Posterior cingulate gyrus (tissue), 11 donors: ENCODE measurements at places on chromosomes 13 and 19.
A peak's percentile ranks its signal among the peaks of the same experiment; 100 is the strongest.

DNA sequence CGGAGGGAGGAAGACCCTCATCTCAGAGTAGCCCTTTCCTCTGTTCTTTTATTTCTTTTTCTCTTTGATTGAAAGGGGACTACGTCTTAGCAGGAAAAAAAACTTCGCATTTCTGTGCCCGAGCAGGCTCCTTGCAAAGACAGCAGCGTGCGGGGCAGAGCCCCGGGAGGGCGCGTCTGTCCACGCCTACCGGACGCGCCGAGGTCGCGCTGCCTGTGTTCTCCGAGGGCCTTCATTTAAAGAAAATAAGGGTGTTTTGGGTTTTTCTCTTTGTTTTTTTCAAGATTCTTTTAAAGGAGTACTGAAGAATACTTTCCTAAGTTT lies 29.2 kb downstream of the CERS1 start:
- DNase-seq: no peak

DNA sequence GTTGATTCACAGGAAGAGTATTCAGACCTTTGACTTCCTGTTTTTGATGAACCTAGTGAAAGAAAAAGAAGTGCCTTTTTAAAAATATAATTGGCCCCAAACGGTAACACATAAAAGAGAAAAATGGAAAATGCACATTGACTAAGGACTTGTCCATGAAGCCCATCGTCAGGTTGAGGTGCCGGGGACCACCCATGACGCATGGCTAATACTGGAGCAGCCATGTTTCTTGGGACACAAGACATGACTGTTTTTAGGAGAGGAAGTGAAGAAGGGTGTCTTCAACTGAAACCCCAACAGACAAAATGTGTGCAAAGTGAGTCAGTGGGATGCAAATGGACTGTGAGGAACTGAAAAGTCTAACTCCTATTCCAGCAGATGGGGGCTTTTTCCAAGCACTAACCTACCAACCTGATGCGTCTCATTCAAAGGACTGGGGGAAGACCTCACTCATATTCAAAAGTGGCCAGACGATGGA lies 459.4 kb downstream of the FOXO1 start:
- no peak for DNase-seq

DNA sequence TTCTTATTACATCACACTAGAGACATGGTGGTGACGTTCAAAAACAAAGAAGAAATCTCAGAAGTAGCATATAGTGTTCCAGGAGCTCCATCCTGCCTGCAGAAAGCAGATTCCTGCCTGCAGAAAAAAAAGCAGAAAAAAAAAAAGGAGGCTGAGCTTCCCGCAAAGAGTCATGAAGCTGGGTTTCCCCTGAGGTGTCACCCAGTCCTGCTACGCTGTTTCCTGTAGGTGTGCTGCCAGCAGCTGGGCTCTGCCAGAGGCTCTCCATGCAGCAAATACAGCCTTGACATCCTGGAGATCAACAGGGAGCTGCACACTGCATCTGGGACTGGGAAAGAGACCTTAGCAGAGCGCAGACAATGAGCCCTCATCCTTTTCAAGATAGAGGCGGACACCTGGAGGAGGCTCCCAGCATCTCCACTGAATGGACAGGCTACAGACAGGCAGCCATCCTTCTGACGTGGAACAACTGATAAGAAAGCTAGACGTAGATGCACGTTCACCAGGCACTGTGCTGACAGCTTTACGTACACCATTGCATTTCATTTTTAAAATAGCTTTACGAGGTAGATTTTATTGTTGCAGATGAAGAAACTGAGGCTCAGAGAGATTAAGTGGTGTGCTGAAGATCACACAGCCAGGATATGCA lies 350.9 kb downstream of the FOXO1 start:
- no peak for DNase-seq

DNA sequence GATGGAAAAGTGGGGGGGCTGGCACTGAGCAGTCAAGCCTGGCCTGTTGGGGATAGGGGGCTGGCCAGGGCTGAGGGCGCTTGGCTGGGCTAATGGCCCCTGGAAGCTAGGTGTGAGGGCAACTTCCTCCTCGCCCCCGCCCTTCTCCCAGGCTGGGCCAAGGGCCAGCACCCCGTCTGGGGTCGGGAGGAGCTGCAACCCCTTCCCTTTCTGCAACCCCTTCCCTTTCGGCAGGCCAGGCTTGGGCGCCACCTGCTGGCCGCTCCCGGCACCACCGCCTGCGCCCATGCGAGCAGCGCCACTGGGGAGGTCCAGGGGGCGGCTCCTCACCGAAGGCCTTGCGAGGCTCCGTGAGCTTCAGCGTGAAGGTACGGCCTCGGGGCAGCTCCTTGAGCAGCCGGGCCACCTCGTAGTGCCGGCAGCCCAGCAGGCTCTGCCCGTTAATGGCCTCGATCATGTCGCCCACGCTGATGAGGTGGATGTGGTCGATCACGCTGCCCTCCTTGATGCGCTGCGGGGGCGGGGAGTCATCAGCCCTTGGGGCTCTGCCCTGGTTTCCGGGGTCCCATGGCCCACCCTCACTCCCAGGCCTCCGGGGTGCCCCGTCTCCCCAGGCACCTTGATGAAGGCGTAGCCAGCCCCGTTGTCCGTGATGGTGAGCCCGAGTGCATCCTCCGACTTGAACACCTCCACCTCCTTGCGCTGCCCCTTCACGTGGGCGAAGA lies 5.0 kb upstream of the PTGER1 start:
- peak; percentile 46 for DNase-seq

DNA sequence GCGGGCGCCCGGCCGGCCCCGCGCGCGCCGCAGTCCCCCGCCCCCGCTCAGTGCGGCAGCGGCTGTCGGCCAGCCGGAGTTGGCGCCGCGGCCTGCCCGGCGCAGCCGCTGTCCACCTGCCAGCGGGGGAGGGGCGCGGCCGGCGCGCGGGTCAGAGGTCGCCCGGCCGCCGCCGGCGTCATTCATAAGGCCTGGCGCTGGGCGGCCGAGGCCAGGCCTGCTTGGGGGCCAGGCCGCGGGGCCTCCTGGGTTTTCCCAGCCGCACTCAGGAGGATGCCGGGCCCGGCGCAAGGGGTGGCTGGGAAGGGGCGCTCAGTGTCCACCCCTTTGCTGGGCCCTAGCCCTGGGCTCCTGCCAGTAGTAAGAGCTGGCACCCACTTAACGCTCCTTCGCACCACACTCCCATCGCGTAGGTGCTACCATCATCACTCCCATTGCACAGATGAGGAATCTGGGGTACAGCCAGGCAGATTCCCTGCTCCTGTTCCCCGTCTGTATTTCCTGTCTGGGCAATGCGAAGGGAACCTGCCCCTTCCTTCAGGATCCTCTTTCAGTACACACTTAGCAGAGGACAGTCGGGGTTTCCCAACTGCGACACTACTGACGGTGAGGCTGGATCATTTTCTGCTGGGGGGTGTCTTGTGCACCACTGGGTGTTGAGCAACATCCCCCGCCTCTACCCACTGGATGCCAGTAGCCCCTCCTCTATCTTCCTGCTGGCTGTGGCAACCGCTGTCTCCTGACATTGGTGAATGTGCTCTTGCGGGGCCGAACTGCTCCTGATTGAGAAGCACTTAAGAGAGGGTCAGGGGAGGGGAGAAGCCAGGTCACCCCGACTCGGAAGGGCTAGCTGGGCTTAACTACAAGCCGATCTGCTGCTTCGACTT lies 846 bp upstream of the PRKACA start:
- DNase-seq: peak; percentile 56

GRCh38 chr13:43260999-43261398 lies 237.6 kb downstream of the DNAJC15 start:
- DNase-seq: no peak

GRCh38 chr13:39415008-39415802 lies 187.8 kb downstream of the LHFPL6 start:
- DNase-seq: peak; percentile 46

DNA sequence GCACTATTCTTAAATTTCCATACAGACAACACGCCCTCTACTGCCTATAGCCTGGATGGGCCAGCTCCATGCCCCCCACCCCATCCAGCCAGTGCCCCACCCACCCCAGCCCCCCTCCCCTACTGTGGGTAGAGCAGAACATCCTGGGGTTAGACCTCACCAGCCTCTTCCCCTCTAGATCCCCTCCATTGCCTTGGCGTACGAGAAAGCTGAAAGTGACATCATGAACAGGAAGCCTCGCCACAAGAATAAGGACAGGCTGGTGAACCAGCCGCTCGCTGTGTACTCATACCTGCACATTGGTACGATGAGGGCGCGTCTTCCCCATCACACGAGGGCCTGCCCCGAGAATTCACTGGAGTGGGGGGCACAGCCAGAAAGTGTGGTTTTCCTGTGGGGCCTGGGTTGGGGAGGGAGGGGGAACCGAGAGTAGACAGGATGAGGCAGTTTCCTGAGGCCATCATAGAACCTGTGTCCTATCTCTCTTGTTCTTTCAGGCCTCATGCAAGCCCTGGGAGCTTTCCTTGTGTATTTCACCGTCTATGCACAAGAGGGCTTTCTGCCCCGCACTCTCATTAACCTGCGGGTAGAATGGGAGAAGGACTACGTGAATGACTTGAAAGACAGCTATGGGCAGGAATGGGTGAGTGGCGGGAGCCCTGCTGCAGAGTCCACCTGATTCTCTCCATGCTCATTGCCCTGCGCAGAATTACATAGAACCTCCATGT lies 29.1 kb downstream of the ATP12A start:
- DNase-seq: no peak

DNA sequence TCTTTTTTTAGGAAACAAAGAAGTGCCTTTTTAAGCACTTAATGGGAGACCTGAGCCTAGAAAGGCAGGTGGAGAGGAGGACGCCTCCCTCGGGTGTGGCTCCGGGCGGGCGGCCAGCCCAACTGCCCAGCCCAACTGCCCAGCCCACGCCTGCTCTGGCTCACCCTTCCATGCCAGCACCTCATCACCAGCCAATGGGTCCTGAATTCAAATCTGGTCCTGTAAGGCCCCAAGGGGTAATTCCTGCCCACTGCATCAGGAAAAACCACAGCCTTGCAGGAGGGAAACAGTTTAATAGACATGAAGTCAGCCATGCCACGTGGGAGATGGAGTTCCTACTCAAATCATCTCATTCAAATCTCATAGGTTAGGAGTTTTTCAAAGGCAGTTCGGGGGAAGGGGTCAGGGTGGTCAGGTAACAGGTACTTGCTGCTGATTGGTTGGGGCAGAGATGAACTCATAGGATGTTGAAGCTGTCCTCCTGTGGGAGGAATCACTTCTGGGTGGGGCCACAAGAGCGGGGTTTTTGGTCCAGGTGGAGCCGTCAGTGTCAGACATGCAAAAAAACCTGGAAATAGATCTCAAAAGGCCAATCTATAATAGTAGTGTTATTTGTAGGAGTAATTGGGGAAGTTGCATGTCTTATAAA lies 64.9 kb downstream of the HSPH1 start:
- no peak for DNase-seq

DNA sequence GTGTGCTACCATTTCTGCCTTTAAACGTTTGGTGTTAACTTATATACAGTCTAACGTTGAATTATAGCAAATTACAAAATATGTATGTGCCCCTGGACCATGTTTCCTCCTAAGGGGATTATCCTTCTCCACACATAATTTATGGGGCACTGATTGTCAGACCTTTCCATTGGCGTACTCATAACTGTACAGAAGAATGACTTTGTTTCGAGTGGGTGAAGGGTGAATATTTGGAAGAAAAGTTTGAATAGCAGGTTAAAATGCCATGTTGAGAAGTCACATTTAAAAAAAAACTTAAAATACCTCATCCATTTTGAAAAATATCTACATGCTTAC lies 58.8 kb downstream of the SLC10A2 start:
- DNase-seq: no peak

DNA sequence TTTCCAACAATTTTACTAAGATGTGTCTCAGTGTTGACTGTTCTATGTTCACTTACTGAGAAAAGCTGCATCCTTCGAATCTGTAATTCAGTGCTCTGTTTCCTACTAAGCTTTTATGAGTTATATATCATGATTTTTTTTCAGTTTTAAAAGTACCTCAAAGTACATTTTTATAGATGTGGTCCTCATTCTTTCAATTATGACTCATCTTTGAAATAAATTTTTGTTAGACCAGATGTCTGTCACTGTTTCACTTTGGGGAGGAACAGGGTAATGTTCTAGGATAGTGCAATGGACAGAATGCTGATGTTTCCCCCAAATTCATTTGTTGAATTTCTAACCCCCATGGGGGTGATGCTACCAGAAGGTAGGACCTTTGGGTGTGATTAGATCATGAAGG lies 74.8 kb downstream of the NALCN start:
- DNase-seq: no peak
